ENCODE measurements at places on chromosomes 13 and 19.

GRCh38 chr13:110411688-110412059 is 104.6 kb downstream of the COL4A2 start:
- no peak for DNase-seq

GRCh38 chr13:32134241-32135055 is 102.9 kb downstream of the FRY start:
- DNase-seq, result no peak

- no peak for DNase-seq
These were observed 15.0 kb downstream of the PAF1 start for GRCh38 chr19:39375929-39376328.

DNA sequence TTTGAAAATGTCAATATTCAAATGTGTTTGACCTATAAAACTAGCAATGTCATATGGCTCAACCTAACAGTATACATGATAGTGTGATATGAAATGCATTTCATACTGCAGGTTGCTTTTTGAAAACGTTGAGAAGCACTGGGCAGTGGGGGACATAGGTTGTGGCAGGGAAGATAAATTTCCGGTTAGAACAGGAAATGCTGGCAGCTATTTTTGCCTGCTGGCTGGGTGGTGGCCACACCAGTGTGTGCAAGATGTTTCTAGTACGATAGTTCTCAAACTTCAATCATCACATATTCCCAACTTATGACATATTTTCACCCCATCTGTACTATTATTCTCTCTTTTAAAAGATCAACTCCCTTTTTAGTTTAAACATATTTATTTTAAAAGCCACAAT is 17.2 kb downstream of the FXYD5 start:
- DNase-seq, result no peak

- no peak for DNase-seq
These were observed 3.3 kb downstream of the FCER2 start for GRCh38 chr19:7698583-7698982.

- no peak for DNase-seq
These were observed 9.9 kb downstream of the SYT3 start for GRCh38 chr19:50629801-50630200.

DNA sequence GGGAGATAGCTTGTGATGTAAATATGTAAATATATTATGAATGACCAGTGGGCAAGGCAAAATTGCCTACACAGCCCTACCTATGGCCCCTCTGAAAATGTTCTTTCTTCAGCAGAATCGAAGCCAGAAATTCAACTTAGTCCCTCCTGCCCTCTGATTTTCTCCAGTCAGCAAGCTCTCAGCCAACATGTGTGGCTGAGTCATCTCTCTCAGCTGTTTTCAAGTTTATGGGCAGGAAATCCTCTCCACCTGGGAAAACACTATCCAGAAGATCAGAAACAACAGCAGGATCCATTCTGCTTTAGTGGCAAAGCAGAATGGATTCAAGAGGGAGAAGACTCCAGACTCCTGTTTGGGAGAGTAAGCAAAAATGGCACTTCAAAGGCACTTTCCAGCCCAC is 8.9 kb upstream of the ZNF527 start:
- DNase-seq, result no peak

DNA sequence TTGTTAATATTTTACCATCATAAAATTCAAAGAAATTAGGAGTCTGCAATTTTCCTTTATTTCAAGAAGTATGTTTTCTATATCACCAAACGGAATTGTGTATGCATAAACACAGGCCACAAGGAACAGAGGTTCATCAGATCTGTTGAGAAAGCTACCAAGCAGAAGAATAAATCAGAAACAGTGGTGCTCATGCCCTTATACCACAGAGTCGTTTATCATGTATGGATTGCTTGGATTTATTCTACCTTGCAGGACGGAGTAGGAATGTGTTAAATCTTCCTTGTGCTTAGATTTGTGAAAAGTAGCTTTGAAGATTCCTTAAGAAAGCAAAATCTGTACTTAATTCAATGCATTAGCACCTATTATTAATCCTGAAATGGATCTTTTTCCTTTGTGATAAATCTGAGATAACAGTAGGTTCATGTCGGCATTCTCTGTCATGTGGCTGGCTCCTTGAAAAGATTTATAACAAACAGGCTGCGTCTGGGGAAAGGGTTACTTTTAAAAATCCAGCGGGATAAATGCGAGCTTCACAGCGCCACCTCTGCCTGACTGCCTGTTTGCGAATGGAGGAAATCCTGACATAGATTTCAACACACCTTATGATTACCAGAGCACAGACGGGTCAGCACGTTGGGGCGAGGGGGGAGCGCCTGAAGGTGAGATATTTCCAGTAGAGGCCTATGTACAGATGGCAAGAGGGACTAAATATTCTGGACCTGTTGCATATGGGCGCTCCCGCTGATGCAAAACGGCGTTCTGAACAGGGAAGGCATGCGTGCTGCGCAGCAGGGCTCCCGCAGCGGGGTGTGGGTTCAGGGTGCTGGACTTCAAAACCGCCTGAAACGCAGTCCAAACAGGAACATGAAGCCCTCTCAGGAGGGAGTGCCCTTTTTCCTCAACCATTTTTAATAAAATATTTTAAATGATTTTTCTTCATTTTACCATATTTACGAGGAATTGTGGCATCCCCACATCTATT is 445.5 kb upstream of the SGCG start:
- no peak for DNase-seq

DNA sequence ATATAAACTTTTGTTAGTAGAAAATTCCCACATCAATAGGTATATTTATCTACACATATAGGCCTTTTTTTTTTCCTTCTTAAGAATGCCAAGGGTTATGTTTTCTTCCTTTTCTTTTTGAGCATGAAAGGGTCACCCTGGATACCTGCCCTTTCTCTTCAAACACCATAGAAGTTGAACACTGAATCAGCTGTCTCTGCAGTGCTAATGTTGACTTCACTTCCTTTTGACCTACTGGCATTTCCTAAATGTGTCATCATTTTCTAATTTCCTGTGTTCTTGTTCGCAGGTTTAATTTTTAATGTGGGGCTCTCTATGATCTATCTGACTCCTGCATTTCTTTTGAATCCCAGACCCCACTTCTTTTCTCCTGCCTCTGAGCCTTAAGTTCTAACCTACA is 532.0 kb downstream of the GPC6 start:
- no peak for DNase-seq

Measured in NCI-H226 (cell line).